ENCODE measurements at places on chromosomes 2 and 18. TPM values are rescaled to one million over a fixed set of nuclear protein-coding genes. Genes with fewer than 3 reads are reported as not detected.
A peak's percentile ranks its signal among the peaks of the same experiment; 100 is the strongest.

DNA sequence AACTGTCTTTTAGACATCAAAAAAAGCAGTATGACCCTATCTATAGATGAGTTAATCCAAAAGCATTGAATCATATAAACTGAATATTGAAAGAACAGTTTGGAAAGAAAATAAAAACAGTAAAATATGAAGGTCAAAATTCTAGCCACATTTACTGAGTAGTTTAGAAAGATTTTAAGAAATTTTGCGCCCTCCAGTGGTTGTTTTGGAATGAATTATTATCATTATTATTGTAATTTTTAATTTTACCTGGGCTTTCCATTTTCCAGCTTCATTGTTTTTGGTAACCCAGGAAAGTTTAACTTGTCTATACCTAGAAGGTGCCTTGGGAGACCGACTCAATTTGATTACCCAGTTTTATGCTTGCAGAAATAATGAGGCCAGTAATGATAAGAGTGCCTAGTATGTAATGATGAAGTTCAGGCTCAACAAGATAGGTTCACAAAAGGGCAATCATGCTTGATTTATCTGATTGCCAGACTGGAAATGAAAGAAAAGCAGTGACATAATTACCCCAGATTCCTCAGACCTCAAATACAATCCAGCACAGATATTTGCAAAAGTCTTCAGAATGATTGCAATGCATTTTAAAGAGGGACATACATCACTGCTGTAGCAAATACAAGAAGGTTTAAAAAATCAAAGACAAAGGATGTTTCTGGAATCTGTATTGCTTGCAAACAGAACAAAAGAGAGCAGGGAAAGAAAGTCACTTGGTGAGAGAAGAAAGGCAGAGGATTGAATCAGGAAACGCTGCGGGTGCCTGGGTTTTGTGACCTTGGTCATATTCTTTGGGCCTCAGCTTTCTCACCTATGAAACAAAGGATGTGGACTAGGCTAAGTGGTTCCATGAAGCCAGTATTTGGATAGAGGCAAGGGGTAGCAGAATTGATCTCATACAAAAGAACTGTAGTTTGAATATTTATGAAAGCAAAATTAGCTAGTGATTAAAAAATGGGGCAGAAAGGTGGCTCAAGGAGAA lies 153.8 kb downstream of the MAP2 start:
- DNase-seq: peak; percentile 5

DNA sequence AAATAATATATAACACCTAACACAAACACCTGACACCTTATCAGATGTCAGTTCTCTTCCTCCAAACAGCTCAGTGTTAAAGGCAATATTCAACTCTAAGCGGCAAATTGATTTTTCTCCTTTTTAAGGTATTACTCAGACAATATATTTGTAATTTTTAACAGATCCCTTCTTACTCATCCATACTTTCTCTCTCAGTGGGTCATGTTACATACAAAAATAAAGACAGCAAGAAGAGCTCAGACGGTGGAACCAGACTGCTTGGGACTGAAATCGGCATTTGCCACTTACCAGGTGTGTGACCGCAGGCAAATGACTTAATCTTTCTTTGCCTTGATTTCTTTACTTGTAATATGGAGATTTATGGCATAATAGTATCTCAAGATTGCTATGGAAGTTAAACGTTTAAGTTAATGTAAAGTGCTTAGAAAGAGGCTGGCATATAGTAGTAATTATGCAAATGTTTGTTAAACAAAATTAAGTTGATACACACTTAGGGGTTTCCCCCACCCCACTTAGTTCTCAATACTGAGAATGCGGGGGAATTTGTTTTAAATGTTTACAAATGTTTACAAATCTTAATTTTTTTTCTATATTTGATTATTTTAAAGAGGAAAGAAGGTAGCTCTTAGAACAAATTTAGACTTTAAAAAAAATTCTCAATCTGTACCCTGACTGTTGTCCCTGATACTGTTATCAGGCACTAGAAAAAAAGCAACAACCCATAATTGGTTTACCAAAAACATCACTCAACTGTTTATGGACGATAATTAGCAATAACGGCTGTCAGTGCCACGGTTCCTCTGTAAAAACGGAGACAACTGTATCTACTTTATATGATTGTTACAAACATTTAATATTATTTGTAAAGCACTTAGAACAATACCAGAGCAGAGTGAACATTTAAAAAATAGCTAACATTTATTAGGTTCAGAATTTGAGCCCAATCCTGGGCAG lies 25.6 kb downstream of the MAP3K2 start:
- DNase-seq: no peak

- no peak for DNase-seq
These were observed 10.0 kb downstream of the PDE1A start for GRCh38 chr2:182416861-182417260.

GRCh38 chr2:218282173-218282991 lies 9.9 kb downstream of the TMBIM1 start:
- DNase-seq: no peak

DNA sequence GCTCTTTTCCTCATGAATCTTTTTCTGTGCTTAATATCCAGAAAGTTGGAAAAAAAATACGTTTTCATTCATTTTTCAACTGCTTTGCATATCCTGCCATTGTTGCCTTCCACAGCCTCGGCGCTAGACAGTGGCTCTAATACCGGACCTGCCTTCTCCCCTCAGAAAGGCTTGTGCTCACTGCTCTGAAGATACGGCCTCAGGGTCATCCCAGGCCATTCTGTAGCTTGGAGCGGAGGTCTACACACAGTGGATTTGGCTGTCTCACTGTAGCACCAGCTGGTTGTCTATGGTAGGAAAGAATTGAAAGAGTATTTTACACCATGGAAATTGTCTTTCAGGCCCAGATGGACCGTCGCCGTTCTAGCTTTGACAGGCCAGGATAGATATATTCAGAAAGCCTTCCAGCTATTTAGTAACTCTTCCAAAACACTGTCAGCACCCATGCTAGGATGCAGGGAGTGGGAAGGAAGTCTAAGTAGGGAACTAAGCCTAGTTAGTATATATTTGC lies 242.0 kb downstream of the TMEM182 start:
- DNase-seq: no peak

GRCh38 chr2:195579776-195580555 lies 77.1 kb upstream of the SLC39A10 start:
- DNase-seq: no peak

- DNase-seq: no peak
These were observed 22.1 kb downstream of the PKP4 start for GRCh38 chr2:158478816-158479215.

DNA sequence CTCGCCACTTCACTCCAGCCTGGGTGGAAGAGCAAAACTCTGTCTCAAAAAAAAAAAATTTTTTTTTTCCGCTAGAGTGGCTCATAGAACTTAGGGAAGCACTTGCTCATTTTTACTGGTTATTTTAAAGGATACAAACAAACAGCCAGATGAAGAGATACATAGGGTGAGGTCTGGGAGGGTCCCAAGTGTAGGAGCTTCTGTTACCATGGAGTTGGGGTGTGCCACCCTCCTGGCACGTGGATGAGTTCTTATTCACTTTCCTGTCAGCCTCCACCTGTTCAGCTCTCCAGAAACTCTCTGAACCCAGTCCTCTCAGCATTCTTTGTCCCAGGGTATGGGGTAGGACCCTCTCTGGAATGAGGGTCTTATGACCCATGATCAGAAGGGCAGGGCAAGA lies 4.9 kb upstream of the MAT2A start:
- DNase-seq: no peak

Gene PARD6G
- total RNA-seq: 34.7 TPM

Gene GCKR
- total RNA-seq: 0.13 TPM

Gene HEATR5B
- total RNA-seq: 28.6 TPM

Gene ABHD1
- not detected for total RNA-seq
